Pulmonary artery endothelial cell (primary cell): ENCODE measurements at places on chromosomes 4 and X.

DNA sequence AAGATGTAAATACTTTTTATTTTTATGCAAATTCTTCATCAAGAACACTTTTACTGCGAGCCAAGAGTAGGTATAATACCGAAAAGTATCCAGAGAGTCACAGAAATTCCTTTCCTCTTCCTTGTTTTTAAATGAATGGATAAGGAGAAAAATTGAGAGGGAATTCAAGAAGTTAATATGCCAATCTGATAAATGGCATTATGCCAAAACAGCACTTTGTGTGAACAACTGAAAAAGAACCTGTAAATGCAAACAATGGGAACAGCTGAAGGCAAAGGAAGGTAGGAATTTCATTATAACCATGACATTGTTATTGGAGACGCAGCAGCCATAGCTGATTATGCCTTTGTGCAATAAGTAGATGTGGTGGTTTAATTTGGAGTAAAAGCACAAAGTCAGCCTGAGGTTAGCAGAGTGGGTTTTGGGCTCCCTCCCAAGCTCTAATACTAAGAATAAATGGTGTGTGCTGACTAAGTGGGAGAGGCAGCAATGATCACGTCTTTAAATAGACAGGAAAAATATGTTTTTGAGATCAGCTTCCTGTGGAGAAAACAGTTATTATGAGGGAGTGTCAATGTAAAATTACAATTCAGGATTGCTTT, 209.8 kb upstream of the NDST4 start:
- no peak for DNase-seq

DNA sequence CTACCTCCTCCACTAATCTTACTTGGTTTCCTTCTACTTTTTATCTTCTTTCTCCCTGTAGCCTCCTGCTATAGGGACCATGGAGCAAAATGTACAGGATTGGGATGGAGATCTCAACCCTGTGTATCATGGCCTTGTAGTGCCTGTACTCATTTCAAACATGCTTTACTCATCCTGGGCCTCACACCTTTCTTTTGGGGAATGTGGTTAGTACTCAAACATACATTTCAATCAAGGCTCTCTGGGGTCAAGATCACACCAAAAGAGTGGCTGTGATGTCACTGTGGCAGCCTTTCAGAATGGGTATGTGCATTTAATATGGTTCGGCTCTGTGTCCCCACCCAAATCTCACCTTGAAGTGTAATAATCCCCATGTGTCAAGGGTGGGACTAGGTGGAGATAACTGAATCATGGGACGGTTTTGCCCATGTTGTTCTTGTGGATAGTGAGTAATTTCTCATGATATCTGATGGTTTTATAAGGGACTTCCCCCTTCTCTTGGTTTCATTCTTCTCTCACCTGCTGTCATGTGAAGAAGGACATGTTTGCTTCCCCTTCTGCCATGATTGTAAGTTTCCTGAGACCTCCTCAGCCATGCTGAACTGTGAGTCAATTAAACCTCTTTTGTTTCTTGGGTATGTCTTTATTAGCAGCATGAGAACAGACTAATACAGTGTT, 205.1 kb downstream of the RASL11B start:
- no peak for DNase-seq

DNA sequence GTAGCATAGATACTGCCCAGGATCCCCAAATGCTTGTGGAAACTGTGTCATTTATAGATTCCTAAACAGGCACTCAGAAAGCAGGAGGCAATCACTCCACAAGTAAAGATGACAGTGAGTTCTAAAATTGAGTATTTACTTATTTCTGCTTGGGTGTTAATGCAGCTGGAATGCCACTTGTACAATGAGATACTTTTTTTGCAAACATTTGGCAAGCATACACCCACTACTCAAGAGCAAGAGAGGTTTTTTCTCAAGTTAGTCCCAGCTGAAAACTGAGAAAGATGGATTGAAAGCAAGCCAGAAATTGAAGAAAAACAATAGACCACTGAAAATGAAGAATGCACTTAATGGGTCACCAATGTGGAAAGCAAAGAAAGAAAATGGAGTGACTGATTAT, 22.5 kb downstream of the GABRA3 start:
- no peak for DNase-seq

DNA sequence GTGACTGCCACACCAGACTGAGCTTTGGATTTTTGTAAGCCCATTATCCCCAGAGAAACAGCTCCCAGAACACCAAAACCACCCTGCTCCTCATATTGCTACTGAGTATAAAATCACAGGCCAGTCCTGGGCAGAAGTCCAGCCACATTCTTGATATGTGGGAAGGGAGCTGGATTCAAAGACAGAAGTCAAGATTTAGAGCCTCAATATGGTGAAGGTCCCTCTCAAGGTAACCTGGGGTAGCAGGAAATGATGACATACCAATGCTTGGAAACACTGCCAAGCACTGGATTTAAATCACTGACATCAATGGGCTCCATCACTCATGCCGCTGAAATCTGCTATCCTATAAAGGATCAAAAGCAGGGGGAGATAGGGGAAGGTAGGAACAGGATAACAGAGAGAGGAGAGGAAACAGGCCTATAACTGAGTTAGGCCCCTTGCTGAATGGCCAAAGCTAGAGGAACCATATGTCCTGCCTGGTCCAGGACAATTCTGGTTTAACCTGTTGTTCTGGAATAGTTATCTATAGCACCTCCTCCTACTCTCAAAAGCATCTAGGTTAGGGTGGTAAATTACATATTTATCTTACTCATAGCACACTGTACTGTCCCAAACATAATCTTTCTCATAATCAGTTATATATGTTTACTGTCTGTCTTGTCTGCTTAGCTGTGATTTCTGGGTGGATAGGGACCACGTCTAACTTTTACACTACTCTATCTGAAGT, 83.7 kb upstream of the NHS start:
- no peak for DNase-seq

DNA sequence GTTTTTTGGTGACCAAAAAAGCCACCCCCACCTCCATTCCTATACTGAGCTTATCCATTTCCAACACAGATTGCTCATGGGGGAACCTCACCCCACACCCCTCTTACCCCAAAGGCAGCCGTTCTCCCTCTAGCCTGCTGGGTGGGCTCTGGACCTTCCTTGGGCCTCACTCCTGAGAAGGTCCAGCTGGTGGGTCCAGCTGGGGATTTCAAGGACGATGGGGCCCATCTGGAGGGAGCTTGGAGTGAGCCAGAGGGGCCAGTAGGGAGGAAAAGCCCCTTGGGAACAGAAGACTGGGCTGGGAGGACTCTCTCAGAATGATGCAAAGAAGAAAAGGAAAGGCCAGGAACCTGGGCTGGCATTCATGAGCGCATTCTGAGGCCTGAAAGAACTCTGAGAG, 42.0 kb upstream of the PJA1 start:
- DNase-seq, result no peak

DNA sequence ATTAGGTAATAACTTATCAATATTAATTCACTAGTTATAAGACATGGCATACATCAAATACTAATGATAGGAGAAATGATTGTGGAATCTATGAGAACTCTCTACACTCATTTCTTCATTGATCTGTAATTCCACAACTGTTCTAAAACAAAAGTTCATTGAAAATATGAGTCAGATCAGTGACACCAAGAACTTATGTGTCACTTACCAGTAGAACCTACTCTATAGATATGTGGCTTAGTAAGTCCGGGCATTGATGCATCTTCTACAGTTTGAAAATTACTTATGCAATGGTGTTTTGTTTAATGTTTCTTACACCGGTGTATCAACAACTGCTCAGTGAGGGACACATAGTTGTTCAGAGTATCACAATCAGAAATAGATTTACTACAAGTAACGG, 520.3 kb downstream of the ARAP2 start:
- no peak for DNase-seq

- DNase-seq, result no peak
Observed at GRCh38 chr4:184420881-184421416, 53.4 kb downstream of the IRF2 start.

DNA sequence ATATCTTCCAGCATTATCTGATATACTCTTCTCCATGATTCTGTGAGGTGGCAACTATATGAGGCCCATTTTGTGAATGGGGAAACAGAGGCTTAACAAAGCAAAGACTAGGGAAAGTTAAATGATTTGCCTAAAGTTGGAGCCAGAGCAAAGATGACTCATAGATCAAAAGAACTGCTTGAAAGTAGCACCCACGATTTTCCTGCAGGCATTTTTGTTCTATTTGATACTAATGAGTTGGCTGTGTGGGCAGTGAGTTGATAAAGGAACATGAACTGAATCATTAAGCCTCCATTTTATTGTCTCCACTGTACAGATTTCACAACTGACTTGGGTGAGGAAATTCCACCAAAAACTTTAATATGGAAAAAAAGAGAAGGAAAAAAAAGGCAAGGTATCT, 138.9 kb upstream of the IGFBP7 start:
- DNase-seq, result no peak

DNA sequence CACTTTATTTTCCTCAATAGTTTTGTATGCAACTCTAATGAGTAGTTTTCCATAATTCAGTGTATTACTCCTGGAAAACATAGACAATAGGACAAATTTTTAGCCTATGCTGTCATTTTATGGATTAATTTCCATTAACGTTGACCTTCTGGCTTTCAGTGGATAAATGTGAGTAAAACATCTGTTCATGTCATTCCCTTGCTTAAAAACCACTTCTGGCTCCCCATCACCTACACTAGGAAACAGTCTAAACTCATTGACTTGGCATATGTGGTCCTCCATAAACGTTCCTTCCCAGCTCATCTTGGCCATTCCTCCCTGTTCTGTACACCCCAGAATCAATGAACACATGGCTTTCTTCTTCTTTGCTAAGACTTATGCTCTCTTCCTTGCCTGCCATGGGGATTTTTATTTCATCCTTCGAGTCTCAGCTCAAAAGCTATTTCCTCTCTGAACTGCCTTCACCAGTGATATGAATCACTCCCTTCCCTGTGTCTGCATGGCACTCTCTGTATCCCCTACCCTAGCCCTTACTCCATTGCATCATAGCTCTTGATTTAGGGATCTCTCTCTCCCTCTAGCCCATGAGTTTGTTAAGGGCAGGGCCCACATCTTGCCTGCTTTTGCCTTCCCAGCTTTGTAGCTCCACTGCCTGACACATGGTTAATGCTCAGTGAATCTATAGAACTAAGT, 34.8 kb downstream of the DOCK11 start:
- no peak for DNase-seq

DNA sequence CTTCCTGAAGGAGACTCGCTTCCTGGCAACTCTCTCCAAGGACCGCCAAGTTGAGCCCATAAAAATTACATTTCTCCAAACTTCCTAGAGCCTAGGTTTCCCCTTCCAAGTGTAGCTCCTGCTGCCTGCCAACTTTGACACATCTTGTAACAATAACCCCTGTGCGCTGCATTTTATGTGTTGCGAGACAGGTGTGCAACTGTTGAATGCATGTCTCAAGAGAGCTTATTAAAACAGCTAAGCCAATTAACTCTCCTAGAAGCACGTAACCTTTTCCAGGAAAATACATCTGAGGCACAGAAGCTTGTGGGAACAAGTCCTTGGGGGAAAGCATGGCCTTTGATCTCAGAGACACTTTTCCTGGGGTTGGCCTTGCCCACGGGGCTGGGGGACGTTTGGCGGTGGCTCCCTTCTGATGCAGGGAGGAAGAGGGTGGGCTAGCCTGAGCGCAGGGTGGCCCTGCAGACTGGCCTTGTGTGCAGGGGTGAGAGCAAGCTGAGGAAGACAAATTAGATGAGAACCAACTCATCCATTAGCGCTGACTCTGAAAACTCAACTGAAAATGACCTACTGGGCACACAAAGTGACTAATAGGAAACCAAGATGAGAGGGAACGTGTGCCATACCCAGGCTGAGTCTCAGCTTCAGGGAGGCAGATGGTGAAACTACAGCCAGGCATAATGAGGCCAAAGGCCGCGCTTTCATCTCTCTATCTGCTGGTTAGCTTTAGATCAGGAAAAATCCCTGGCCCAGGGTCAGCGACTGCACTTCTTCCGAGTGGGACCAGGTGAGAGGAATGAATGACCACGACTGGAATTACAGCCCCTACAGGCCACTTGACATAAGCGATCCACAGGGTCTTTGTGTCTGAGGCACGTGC, 75.3 kb downstream of the ENPP6 start:
- no peak for DNase-seq

DNA sequence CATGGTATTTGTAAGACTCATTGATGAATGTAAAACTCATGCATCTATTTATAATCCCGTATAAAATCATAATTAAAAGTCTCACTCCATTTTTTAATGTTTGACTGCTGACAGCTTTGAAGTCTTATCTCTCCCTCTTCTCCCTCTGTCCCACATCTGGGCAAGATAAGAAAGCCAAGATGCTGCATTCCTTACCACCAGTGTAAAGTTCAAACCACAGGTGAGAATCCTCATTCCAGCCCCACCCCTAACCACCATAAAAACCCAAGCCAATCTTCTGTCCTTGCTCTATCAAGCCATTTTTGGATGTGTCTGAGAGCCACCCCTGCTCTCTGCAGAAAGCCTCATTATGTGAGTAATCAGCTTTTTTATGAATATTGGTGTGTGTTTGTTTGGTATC, 59.3 kb upstream of the MAGED1 start:
- DNase-seq, result no peak

- no peak for DNase-seq
Observed at GRCh38 chr4:37002625-37003024, 241.9 kb upstream of the NWD2 start.

DNA sequence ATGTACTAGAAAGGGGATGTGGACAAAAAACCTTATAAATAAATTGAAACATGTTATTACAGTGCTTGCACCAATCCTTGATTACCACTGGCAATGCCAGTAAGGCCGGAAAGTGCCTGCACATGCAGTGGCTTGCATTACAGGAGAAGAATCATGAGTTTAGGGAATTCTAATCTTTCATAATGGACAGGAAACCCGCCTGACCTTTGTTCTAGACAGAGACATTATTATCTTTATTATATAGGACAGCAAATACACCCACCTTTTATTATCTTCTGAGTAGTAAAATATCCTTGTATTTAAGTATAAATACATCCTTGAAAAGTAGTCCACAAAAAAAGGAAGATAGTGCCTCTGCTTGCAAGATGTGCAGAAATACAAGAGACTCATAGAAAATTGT, 379.9 kb upstream of the LCORL start:
- DNase-seq, result no peak

- DNase-seq, result no peak
Observed at GRCh38 chr4:12393631-12394262, 965.1 kb upstream of the HS3ST1 start.

DNA sequence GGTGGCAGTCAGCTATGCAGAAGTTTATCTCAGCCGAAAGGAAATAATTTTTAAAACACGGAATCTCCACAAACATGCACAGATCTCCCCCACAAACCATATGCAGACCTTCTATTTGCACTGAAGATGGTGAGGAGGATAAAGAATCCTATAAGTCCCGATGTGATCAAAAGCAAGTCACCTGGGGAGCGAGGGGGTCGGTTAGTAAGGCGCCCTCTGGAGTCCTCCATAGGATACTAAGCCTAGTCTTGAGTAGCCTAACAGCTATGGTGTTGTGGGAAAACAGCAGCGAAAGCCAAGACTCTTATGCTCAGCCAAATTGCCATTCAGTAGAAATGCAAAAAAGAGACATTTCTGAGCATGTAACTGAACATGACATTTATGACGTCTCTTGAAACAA, 210.9 kb downstream of the FRMPD4 start:
- no peak for DNase-seq

- DNase-seq, result no peak
Observed at GRCh38 chrX:116230130-116230898, 59.8 kb downstream of the AGTR2 start.
